Activated CD8-positive, alpha-beta memory T cell treated with anti-CD3 and anti-CD28 coated beads, Interleukin-2, amount 50 U/mL, for 4 hours (primary cell): ENCODE measurements at places on chromosomes 2 and 18.

DNA sequence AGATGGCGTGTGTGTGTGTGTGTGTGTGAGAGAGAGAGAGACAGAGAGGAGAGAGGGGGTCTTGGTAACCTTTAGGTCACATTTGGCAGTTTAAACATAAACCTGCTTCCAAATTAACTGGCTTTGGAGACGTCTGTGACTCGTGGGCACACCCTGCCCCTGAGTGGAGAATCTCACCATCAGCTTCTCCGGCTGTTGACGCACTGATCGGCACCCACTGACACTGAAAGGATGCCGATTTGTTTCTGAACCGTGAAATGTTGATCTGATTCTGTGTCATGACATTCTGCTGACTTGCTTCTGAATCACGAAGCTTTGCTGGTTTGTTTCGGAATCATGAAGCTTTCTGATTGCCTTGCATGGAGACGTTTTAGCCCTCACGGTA lies 114.7 kb downstream of the RTP5 start:
- DNase-seq = no peak

- DNase-seq = no peak
Observed at GRCh38 chr2:233036162-233036838, 3.8 kb downstream of the NEU2 start.

DNA sequence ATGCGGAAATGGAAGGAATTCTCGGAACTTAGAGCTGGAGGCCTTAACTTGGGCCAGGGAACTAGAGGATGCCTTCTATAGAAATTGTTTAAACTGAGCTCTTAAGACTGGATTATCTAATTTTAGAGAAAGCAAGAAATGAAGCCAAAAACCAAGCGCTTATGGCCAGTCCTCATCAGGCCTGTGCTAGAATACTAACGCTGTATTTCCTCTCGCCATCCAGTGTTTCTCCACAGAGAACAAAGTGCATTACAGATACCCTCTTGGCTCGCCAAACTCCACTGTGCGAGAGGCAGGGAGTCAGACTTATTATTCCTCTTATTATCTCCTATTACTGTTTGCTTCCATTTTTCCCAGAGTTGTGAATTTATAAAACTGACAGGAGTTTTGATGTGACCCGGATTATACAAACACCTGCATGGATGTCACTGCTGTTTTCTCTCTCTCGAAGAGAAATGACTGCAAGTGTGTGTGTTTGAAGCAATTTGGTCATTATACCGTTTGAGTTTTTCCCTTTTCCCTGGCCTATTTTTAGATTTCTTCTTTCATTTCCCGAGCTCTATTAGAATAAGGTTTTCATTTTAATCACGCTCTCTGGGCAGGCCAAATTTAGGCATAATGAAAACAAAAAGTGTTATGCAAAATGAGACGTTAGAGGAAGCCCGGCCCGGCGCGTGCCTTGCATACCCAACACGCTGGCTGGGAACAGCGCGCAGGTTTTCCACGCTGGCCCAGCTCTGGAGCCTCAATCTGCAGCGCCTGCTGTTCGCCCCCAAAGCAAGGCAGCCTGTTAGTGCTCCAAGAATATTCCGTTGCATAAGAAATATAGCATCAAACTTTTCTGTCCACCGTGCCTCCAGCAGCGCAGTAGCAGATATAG lies 103.3 kb downstream of the ALK start:
- no peak for DNase-seq

DNA sequence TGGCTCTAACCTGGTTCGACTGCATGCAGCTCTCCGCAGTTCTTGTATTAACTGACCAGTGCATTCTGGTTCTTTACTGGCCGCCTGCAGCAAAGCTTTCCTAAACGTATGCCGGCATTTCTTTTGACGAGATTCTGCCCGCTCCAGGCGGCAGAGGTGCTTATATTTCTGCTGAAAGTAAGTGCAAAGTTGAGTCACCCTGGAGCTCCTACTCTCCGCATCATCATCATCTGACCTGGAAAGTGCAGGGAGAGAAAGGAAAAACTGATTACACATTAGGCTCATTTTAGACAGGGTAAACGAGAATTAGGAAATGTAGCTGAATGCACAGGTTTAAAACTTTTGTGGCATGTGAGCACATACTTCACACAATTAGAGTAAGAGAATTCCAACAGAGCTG lies 57.9 kb downstream of the INO80D start:
- no peak for DNase-seq

- DNase-seq = no peak
Observed at GRCh38 chr18:9120796-9121195, 15.8 kb upstream of the ANKRD12 start.
